T-helper 17 cell (primary cell): ENCODE measurements at places on chromosomes 5 and 9. TPM values are rescaled to one million over a fixed set of nuclear protein-coding genes. Genes with fewer than 3 reads are reported as not detected.

GRCh38 chr9:129037767-129038098, 1.3 kb downstream of the MIGA2 start:
- no peak for DNase-seq
- no peaks in the 10 kb centered on the region for H3K36me3 ChIP-seq
- H3K4me3 ChIP-seq, result peak overlapping the region; percentile 97
- H3K27me3 ChIP-seq, result no peaks in the 10 kb centered on the region

DNA sequence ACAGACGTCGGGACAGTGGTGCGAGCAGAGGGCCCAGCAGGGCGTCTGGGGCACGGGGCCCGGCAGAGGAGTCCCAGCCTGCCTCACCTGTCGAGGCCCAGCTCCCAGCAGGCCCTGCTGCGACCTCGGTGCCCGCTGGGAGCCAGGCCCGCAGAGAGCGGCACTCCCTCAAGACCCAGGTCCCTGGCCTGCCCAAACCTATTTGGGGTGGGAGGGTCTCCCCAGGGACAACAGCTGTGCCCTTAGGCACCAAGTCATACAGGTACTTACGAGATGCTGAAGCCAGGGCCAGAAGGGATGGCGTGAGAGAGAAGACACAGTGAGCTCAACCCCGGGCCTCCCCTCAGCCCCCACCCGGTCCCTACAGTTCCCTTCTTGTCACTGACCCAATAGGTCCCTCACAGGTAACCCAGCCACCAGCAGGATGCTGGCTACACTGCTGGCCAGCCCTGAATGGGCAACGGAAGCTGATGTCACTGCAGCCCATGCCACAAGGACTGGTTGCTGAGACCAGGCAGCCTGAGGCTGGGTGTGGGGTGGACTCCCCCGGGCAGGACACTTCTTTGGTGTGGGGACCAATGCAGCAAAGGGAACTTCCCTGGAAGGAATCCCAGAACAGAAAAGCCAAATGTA, 3.7 kb downstream of the NSMF start:
- no peaks in the 10 kb centered on the region for H3K27me3 ChIP-seq
- H3K36me3 ChIP-seq, result no peaks in the 10 kb centered on the region
- H3K27ac ChIP-seq, result no peak overlapping the region
- peak; percentile 6 for DNase-seq

DNA sequence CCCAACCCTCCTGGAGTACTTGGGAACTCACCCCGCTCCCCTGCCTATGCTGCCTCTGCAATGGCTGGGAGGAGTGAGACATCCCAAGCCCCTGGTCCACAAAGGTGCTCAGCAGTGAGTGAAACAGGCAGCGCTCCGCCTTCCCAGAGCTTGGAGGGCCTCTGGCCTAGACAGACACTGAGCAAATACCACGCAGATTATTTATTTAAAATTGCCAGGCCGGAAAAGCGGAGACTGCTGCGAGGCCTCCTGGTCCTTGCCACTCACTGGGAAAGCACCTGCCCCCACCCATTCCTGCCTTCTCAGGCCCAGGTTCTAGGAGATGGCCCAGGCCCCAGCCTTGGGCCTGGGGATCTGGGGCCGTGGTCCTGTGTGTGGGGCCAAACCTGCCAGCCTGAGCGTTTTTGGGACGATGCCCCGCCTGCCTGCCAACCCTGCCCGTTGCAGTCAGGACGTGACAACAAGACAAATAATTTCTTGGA, 17.4 kb downstream of the FGF18 start:
- no peaks in the 10 kb centered on the region for H3K36me3 ChIP-seq
- peaks cover 2% of the 10 kb centered on the region for H3K4me1 ChIP-seq
- no peak for DNase-seq
- H3K4me3 ChIP-seq, result no peak overlapping the region
- H3K27me3 ChIP-seq, result no peaks in the 10 kb centered on the region

DNA sequence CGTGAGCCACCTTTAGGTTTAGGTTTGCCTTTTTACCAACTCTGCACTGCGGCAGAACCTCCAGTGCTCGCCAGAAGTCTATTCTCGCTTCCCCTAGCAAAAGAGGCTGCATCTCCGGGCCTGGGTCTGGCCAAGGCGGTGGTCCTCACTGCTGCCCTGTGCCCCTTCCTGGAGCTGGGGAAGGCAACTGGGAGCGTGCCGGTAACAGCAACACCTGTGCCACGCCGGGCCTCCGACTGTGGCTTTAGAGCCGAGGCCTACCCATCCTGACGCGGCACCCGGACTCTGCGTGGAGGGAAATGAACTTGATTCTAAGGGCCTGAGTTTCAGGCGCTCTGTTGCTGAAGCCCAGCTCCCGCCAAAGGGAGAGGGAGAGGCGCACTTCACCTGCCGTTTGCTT, 82.4 kb upstream of the SPATA31C2 start:
- no peak overlapping the region for H3K4me3 ChIP-seq
- no peak for DNase-seq
- no peaks in the 10 kb centered on the region for H3K4me1 ChIP-seq
- H3K27me3 ChIP-seq, result peaks cover 36% of the 10 kb centered on the region

DNA sequence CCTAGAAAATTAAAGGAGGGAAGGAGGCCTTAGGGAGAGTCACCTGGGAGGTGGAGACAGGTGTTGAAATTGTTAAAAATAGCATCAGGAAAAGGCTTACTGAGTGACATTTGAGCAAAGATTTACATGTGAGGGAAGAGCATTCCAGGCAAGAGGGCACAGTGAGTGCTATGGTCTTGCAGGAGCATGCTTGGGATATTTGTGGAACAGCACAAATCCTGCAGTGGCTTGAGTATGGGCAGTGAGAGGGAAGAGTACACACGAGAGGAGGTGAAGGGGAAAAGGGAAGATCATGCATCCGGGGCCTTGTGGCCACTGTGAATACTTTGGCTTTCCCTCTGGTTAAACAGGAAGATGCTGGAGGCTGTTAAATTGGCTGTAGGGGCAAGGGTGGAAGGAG, 36.6 kb downstream of the ACER2 start:
- peak overlapping the region; percentile 62 for H3K27ac ChIP-seq
- no peaks in the 10 kb centered on the region for H3K27me3 ChIP-seq
- H3K4me1 ChIP-seq, result peaks cover 23% of the 10 kb centered on the region
- DNase-seq, result no peak
- H3K4me3 ChIP-seq, result no peak overlapping the region

DNA sequence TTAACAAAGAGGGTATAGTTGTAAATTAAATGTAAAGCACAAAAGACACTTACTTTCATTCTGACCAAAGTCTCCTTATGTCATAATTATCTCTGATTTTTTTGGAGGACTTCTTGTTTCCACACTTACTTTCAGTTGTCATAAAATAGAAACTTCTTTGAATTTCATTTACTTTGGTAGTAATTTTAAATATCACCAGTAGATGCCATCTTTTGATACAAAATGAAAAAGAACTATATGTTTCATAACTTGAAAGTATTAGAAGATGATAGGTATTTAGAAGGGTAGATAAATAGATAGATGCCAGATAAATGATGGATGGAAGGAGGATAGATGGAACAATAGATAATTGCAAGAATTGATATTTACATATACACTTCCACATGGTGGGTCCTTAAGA, 1865.3 kb upstream of the CDH9 start:
- no peak overlapping the region for H3K4me3 ChIP-seq

GRCh38 chr5:10222326-10222725, 27.4 kb downstream of the ATPSCKMT start:
- no peaks in the 10 kb centered on the region for H3K4me1 ChIP-seq
- DNase-seq, result no peak
- no peak overlapping the region for H3K4me3 ChIP-seq
- no peak overlapping the region for H3K27ac ChIP-seq
- no peaks in the 10 kb centered on the region for H3K36me3 ChIP-seq

DNA sequence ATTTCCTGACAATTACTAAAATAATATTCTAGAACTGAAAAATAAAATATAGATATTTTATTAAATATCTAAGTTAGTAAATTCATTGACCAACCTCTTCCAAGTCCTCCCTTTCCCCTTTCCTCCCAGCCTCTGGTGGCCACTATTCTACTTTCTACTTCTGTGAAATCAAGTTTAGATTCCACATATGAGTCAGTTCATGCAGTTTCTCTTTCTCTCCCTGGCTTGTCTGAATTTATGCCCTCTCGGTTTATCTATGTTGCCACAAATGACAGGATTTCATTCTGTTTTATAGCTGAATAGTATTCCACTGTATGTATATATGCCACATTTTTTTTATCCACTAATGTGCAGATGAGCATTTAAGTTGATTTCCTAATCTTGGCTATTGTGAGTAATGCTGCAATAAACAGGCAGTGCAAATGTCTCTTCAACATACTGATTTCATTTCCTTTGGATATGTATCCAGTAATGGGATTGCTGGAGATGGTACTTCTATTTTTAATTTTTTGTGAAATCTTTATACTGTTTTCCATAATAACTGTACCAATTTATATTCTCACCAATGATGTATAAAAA, 52.3 kb downstream of the WDR36 start:
- peaks cover 7% of the 10 kb centered on the region for H3K4me1 ChIP-seq
- peaks cover 17% of the 10 kb centered on the region for H3K27me3 ChIP-seq
- H3K36me3 ChIP-seq, result no peaks in the 10 kb centered on the region
- DNase-seq, result no peak

- no peaks in the 10 kb centered on the region for H3K36me3 ChIP-seq
- no peaks in the 10 kb centered on the region for H3K27me3 ChIP-seq
- DNase-seq, result no peak
- no peak overlapping the region for H3K27ac ChIP-seq
Measured at GRCh38 chr5:4229414-4230292, 634.0 kb downstream of the IRX1 start.

DNA sequence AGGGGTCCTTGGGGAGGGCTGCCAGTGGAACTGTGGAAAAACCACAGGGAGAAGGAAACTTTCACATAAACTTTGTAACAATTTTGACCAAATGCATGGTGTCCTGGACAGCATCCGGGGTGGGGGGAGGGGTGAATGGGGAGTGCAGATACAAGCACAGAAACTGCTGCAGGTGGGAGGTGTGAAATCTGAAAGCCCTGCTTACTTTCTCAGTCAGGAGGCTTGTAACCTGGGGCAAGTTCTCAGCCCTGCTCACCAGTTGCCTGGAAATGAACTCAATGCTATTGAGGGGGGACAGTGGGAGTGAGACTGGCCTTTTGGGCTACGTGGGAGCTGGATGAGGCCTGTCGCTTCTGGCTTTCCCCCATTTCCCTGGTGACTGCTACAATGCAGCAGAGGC, 694.5 kb upstream of the ZNF608 start:
- H3K4me1 ChIP-seq, result no peaks in the 10 kb centered on the region
- no peaks in the 10 kb centered on the region for H3K36me3 ChIP-seq
- DNase-seq, result no peak
- H3K4me3 ChIP-seq, result no peak overlapping the region
- no peaks in the 10 kb centered on the region for H3K27me3 ChIP-seq

- H3K4me3 ChIP-seq, result no peak overlapping the region
- H3K36me3 ChIP-seq, result no peaks in the 10 kb centered on the region
- H3K4me1 ChIP-seq, result no peaks in the 10 kb centered on the region
- DNase-seq, result no peak
- no peak overlapping the region for H3K27ac ChIP-seq
Measured at GRCh38 chr9:77616191-77616590, 31.9 kb downstream of the GNA14 start.

- no peak overlapping the region for H3K27ac ChIP-seq
- DNase-seq, result no peak
- H3K4me1 ChIP-seq, result no peaks in the 10 kb centered on the region
- no peak overlapping the region for H3K4me3 ChIP-seq
Measured at GRCh38 chr9:26812217-26812616, 80.4 kb downstream of the CAAP1 start.

DNA sequence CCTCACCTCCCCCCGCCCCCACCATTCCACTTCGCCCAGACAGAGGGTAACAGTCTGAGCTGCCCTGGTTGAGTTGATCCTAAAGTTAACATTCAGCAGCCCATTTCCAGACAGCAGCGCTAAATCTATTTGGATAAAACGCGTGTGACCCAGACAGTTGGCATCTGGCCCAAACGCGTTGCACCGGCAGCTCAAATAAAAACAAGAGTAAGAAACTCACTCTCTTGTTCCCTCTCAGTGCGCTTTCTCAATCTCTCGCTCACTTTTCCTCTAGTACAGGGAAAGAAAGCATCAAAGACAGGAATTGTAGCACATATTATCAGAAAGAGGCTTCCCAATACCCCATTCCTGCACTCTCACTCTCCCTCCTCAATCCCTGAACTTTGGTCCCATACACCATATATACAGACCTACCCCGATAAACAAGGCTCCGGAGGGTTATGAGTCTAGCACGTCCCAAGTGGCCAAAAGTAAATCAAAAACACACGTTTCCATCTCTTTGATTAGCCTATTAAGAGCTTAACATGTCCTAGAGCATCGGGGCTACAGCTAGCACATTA, 1.3 kb downstream of the ADAMTS6 start:
- no peaks in the 10 kb centered on the region for H3K36me3 ChIP-seq
- H3K4me1 ChIP-seq, result peaks cover 19% of the 10 kb centered on the region
- no peak for DNase-seq
- H3K4me3 ChIP-seq, result no peak overlapping the region
- H3K27ac ChIP-seq, result no peak overlapping the region

C9orf40 gene
- total RNA-seq, result 1.9 TPM

HK3 gene
- total RNA-seq, result 4.6 TPM

CDX1 gene
- total RNA-seq, result not detected

AHRR gene
- total RNA-seq, result 0.80 TPM

C5orf34 gene
- 1.6 TPM for total RNA-seq

SLC6A18 gene
- not detected for total RNA-seq
